CD4-positive, alpha-beta T cell treated with Interferon gamma for 1 hour (primary cell): ENCODE measurements at places on chromosomes 13 and 19.
A peak's percentile ranks its signal among the peaks of the same experiment; 100 is the strongest.

GRCh38 chr13:70347947-70348620 is 239.8 kb upstream of the KLHL1 start:
- DNase-seq, result no peak

GRCh38 chr13:112908342-112908741 is 60.7 kb upstream of the MCF2L start:
- no peak for DNase-seq

DNA sequence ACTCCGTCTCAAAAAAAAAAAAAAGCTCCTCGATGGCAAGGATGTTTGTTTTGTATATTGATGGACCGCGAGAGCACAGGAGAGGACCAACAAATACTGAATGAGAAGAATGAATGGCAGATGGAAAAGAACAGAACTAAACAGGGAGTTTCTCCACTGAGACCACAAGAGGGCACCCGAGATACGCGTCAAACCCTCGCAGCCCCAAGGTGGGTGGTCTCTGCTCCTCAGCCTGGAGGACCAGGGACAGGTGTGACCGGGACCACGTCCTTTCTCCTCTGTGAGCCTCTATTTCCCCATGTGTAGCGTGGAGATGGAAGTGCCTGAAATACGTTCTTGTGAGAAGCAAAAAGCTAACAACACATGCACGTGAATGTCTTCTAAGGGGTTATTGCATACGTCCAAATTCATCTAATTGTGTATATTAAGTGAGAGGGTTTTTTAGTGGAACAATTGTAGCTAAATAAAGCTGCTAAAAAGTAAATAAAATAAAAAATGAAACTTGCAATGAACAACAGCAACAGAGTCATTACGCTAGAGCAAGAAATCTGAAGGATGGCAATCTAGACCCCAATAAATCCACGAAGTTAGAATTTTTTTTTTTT is 8.3 kb upstream of the CDC42EP5 start:
- DNase-seq, result peak; percentile 29

DNA sequence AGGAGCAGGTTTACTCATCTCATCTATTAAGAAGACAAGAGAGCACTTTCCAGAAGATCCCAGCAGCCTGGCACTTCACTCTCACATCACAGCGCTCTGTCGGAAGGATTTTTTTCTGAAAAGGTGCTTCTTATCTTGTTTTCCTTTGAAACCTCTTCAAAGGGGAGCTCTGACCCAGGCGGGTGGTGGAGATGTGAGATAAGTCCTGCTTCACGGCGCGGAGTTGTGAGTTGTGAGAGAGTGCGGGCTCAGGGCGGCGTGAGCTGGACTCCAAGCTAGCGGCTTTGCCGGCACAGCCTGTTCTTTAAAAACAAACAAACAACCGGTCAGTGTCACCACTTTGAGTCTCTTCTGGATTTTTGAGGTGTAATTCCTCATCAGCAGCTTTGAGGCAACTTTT is 169.0 kb upstream of the ARGLU1 start:
- DNase-seq, result no peak

DNA sequence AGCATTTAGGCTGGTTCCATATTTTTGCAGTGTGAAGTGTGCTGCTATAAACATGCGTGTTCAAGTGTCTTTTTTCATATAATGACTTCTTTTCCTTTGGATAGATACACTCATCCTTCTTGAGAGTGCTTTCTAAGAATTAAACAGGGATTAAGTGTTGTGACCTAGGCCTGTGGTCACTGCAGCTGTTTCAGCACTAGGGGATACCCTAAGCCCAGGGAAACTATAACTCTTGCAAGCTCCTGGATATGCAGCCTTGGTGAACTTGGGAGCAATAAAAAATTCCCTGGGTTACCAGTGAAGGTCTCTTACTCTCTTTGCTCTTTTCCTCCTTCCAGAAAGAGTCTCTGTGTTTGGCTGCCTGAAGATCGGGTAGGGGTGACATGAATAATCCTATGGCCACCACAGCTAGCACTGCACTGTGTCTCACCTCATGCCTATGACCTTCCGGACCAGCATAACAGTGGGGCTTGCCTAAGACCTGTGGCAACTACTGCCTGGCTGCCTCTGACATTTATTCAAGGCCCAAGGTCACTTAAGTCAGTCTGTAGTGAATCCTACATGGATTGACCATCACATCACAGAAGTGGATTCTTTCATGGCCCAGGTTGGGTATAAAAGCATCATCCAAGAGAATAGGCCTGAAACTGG is 799.7 kb downstream of the DACH1 start:
- DNase-seq, result no peak

GRCh38 chr13:108705031-108705430 is 75.6 kb downstream of the MYO16 start:
- no peak for DNase-seq

- DNase-seq, result no peak
These were observed 18.3 kb downstream of the VWA8 start for GRCh38 chr13:41942462-41943094.

DNA sequence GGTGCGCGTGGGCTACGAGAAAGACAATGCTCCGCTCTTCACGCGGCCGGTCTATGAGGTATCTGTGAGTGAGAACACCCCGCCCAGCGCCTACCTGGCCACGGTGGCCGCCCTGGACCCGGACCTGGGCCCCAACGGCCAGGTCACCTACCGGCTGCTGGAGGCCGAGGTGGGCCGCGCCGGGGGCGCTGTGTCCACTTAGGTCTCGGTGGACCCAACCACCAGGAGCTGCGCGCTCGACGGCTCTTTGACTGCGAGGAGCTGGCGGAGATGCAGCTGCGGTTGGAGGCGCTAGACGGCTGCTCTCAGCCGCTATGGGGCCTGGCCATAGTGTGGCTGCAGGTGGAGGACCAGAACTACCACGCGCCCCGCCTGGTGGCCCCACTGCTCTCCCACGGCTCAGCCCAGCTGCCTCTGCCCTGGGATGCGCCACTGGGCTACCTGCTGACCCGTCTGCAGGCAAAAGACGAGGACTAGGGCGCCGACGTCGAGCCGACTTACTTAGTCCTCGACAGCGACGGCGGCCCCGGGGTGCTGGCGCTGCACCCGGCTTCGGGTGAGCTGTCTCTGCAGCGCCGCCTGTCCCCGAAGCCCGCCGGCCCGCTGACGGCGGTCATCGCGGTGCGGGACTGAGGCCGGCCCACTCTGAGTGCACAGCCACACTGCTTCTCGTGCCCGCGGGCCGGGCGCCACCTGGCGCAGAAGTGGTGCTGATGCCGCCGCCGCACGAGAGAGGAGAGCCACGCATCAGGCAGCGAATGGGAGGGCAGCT is 173.0 kb downstream of the OLFM4 start:
- DNase-seq, result no peak

GRCh38 chr13:113863524-113864272 is at the start of gene GAS6:
GAS6 (minus strand) TSS chr13:113864076; CDS start chr13:113863920, 156 bp downstream.
- no peak for DNase-seq

- no peak for DNase-seq
These were observed 901.7 kb downstream of the DIAPH3 start for GRCh38 chr13:59261928-59262488.

GRCh38 chr19:6735181-6735911 is 2.0 kb downstream of the GPR108 start:
- DNase-seq, result no peak

DNA sequence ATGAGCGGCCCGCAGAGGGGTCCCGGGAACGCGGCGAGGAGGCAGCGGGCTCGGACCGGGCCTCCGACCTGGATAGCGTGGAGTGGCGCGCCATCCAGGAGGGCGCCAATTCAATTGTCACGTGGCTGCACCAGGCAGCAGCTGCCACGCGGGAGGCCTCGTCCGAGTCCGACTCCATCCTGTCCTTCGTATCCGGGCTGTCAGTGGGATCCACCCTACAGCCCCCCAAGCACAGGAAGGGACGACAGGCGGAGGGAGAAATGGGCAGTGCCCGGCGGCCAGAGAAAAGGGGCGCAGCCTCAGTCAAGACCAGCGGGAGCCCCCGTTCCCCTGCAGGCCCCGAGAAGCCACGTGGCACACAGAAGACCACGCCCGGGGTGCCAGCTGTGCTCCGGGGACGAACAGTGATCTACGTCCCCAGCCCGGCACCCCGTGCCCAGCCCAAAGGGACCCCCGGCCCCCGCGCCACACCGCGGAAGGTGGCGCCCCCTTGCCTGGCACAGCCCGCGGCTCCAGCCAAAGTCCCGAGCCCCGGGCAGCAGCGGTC is 10.7 kb downstream of the C19orf25 start:
- DNase-seq, result no peak

DNA sequence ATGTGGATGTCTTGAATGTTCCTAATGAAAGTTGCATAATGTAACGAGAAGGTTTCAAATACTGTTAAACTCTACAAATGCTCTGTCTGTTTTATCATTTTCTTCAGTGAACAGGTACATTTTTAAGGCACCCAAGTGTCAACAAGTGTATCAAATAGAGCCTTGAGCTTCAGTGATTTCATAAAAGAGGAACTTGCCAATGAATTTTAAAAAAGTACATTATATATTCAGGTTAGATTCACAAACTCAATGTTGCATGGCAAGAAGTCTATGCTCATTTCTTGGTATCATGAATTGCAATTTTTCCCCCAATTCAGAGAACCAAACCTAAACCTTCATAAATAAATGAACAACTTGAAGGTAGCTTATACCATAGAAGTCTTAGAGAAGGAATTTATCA is 838.8 kb downstream of the PCDH9 start:
- no peak for DNase-seq

GRCh38 chr13:25699056-25699455 is 327.3 kb downstream of the ATP8A2 start:
- DNase-seq, result no peak

- DNase-seq, result no peak
These were observed 105.6 kb upstream of the PEG3 start for GRCh38 chr19:56946159-56946558.

DNA sequence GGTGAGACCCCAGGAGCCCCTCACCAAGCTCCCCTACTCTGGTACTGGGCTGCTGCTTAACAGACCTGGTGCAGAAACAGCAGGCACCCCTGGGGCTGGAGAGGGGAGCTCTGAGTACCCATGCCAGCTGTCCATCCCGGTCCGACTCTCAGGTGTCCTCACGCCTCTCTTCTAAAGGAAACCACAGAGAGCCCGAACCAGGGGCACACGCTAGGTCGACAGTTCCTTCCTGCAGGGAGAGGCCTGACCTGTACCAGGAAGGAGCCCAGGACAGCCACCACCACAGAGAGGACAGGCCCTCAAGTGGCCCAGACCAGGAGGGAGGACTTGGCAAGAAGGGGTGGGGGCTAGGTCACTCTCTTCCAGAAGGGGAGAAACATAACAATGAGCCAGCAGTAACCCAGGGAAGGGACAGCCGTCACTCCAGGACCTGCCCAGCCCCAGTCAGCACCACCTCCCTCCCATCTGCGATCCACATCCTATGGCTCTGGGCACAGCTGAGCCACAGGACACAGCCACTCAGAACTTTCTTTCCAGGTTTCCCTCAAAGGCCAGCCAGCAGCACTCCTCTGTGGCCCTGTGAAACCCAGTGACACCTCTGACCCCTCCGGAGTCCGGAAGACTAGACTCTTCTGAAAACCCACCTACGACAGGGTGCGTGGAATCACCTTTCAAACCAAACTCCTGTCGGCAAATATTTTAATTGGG is 13.0 kb upstream of the SLC35E1 start:
- no peak for DNase-seq

DNA sequence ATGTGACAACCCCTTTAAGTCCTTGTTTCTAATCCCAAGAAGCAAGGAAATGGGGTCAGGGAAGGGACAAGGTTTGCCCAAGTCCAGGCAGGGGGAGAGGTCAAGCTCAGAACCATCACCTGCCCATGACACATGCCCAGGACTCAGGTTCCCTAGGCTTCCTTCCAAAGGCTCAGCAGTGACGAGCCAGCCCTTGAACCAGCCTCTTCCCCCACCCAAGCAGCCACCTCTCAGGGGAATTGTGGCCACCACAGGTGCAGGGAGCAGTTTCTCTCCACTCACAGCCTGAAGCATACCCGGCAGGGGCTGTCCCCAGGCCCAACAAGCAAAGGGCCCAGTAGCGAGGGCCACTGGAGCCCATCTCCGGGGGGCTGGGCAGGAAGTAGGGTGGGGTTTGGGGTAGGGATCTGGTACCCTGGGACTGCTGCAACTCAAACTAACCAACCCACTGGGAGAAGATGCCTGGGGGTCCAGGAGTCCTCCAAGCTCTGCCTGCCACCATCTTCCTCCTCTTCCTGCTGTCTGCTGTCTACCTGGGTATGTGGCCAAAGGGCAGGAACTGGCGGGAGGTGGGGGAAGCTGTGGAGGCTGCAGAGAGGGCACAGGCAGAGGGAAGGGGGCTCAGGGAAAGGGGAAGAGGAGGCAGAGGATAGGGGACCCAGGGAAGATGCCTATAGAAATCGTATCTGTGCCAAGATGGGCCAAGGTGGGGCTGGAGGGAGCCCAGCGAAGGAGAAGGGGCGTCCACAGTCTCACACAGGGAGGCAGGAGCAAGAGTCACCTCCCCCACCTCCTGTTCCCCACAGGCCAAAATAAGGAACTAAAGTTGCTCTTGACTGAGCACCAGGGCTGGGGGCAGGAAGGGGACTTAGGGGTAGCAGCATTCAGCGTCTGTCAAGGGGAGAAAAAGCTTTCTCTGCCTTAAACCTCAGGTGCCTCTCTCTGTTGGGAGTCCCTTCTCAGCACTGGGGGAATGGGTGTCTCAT is at the start of gene CD79A:
Gene CD79A (plus strand): TSS at position 433 of the 986 bp plus-strand sequence. CDS start 26 bp downstream, at position 459.
- DNase-seq, result peak; percentile 89

DNA sequence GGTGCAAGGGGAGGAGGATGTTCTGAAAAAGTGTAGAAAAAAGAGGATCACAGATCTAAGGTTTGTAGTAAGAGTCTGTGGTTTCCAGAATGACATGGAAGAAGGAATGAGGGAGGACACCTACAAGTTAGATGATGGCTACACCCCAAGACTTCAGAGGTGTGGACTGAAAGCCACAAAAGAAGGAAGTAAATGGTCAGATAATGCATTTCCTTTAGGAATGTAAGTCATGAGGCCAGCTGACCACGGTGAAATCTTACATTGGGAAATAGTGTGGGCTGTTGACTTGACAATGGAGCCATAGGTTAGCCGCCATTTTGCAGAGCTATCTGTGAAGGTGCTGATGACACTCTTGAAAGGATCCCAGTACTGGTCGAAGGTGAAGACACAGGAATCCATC is 25.3 kb upstream of the FBXO27 start:
- DNase-seq, result no peak

- no peak for DNase-seq
These were observed 129.1 kb upstream of the SOX1 start for GRCh38 chr13:111937777-111938311.

GRCh38 chr19:29530540-29531457 is 5.0 kb downstream of the VSTM2B start:
- DNase-seq, result no peak

GRCh38 chr19:45455707-45456499 is 11.9 kb upstream of the FOSB start:
- peak; percentile 89 for DNase-seq

DNA sequence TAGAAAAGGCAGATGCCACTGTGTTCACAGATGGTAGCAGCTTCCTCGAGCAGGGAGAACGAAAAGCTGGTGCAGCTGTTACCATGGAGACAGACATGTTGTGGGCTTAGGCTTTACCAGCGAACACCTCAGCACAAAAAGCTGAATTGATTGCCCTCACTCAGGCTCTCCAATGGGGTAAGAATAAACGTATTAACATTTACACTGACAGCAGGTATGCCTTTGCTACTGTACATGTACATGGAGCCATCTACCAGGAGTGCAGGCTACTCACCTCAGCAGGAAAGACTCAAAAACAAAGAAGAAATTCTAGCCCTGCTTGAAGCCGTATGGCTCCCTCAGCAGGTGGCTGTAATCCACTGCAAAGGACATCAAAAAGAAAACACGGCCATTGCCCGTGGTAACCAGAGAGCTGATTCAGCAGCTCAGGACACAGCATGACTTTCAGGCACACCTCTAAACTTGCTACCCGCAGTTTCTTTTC is 197.7 kb downstream of the ZNF737 start:
- no peak for DNase-seq

GRCh38 chr13:105538346-105538745 is 997.1 kb downstream of the EFNB2 start:
- DNase-seq, result no peak
